ENCODE measurements at places on chromosomes 3 and 15.

GRCh38 chr3:181955566-181955965, 243.8 kb downstream of the SOX2 start:
- DNase-seq, result no peak

DNA sequence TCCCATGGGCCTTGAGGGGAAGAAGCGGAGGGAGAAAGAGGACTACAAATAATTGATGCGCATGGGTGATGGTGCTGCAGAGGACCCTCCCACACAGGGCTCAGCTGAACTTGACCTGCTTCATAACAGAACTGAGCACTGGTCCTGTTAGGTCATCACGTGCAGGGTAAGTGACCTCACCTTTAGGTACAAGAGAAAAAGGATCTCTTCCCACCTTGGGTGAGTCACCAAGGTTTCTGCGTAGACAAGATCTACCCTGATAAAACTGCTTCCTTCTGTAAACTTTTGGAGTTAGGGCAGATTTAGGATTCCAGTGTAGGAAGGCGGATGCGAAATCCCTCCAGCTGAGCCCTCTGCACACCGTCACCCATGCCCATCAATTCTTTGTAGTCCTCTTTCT, 67.1 kb downstream of the FEM1B start:
- no peak for DNase-seq

DNA sequence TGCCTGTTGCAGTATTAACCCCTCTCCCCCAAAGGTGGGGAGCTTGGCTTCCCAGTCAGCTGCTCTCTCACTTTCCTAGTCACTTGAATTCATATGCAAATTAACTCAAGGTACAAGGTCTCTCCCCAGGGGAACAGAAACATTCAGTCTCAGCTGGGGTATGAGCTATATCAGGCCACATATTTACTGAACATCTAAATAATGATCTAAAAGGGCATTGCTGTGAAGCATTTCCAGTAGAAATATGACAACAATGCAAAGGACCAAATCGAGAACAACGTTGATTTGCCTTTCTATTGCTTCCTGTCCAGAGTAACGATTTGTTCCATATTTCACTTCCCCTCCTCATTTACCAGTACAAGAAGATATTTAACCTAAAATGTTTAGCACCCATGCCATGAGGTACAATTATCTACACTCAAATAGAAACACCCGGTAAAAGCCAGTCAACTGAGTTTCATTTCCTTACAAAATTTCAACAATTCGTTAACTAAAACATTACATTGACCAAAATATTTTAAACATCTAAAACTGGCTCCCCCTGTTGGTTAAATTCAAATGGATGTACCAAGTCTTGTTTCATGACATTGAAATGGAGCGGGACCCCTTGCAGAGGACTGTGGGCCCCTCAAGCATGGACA, 36.5 kb upstream of the KLHL6 start:
- DNase-seq, result peak; percentile 54

GRCh38 chr3:13091898-13092611, 18.8 kb upstream of the IQSEC1 start:
- DNase-seq, result peak; percentile 66

DNA sequence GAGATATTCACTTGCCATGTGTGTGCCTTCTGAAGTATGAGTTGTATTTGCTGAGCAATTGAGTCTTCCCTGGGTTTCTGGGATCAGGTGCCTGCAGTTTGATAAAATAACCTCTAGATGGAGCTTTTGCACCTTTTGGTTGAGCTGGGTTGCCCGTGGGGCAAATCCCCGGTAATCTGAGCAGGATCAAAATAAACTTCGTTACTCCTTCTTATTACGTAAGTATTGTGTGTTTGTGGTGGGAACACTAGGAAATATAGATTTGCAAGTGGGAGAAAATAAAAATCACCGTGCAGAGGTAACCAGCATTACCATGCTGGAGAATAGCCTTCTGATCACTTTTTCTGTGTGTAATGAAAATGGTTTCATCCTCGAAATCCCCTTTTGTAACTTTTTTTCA, 277.4 kb upstream of the NR2E3 start:
- DNase-seq, result no peak

GRCh38 chr3:66404197-66404596, 96.6 kb downstream of the LRIG1 start:
- DNase-seq, result no peak

DNA sequence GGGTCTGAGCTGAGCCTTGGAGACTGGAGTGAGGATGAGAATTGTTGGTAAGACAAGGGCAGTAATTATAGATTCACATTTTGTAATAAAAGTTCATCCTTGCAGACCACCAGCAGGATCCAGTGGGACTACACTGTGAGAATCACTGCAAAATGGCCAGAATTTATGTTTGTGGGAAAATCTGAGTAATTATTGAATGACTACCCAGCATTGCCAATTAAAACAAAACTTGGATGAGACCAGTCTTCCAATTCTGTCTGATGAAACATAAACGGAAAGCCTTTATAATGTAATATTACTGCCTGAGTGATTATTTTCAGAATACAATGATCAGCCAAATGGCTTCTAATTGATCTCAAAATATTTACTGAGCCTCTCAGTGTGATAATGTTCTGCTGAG, 323.3 kb upstream of the C2CD4B start:
- DNase-seq, result no peak

GRCh38 chr15:89528757-89529352, 32.5 kb upstream of the RHCG start:
- DNase-seq, result no peak

- DNase-seq, result no peak
Observed at GRCh38 chr3:102614585-102614984, 179.8 kb downstream of the ZPLD1 start.

- DNase-seq, result no peak
Observed at GRCh38 chr15:73597036-73597638, 36.1 kb downstream of the NPTN start.
